Activated CD4-positive, alpha-beta memory T cell treated with anti-CD3 and anti-CD28 coated beads for 36 hours (primary cell): ENCODE measurements at places on chromosomes 11 and 22.

DNA sequence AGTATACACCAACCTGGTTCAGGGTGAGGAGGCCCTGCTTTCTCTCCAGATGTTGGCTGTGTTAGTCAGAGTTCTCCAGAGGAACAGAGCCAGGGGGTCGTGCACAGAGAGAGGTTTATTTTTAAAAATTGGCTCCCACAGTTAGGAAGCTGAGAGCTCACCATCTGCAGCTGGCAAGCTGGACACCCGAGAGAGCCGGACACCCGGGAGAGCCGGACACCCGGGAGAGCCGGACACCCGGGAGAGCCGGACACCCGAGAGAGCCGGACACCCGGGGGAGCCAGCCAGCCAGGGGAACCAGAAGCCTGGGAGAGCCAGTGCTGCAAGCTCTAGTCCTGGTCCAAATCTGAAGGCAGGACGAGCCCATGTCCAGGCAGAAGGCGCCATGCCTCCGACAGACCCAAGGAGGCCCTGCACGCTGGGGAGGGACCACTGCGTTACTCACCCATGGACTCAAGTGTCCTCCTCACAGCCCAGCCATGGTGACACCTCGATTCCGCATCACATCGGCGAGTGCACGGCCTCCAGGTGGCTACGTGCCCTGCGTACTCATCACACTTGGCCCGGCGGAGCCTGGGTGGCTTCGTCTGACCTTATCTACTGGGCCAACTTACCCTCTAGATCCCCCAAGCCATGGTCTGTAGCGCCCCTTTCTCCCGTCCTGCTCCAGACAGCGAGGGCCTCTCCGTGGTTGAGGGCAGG lies 99.0 kb downstream of the BRD1 start:
- no peak for DNase-seq

- DNase-seq: no peak
Observed at GRCh38 chr22:39745789-39746188, 147.8 kb downstream of the ENTHD1 start.

DNA sequence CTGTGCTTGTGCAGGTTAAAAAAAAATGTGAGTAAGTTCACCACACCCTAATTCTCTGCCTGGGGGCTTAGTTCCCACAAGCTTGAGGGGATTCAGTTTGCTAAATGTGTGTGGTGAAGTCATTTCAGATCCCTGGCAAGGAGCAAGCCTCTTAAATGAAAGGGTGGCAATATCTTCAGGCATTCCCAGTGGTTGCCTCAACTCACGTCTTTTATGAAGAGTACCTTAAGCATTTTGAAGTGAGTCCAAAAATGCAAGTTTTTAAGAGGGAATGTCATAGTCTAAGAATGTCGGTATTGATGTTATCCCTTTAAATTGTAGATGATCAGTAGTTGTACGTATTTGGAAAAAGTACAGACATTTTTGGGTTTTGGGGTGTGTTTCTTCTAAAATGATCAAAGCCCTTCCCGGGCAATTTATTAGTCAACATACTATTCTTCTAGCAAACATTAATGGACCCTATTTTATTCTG lies 4.9 kb downstream of the TCP11L1 start:
- DNase-seq: no peak

- DNase-seq: no peak
Observed at GRCh38 chr11:102325088-102325487, 7.8 kb downstream of the BIRC3 start.

DNA sequence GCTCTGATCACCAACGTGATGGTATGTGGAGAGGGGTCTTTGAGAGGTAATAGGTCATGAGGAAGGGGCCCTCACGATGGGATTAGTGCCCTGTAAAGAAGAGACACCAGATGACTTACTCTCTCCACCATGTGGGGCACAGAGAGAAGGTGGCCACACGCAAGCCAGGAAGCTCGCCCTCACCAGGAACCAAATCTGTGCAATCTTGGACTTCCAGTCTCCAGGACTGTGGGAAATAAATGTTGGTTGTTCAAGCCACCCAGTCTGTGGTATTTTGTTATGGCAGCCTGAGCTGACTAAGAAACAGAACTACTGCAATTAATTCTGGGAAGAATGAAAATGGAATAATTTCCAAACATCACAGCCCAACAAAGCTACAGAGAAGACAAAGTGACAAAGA lies 117.5 kb downstream of the SNX19 start:
- no peak for DNase-seq

- DNase-seq: peak; percentile 45
Observed at GRCh38 chr22:22935546-22936157, 48.0 kb downstream of the IGLL5 start.

- no peak for DNase-seq
Observed at GRCh38 chr11:130512662-130513061, 64.2 kb downstream of the ADAMTS15 start.

- no peak for DNase-seq
Observed at GRCh38 chr11:134783234-134783633, 371.2 kb upstream of the B3GAT1 start.

DNA sequence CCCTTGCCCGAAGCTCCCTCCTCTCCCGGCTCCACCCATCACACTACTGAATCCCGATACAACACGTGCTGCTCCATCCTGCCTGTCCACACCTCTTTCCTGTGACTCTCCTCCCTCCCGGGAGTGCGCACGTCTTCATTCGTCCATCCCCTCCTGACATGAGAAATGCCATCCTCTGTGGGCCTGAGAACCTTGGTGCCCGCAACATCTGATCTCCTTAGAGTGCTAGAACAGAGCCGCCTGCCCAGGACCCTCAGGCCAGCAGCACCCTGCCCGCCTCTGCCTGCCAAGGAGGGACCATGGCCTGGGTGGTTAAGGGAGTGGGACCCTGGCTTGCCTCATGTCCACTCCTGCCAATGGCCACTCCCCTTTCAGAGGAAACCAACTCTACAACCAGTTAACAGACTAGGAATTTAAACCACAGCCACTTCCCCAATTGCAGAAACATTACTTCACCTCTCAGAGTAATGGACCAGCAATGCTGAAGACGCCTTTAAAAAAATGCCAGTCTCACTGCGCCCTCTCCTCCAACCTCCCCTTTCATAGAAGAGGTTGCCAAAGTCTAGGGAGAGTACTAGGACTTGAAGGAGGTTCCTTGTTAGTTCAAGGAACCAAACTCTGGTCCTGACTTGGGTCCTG lies 466.3 kb downstream of the OPCML start:
- no peak for DNase-seq

GRCh38 chr22:28710107-28710506 lies 30.5 kb upstream of the TTC28 start:
- no peak for DNase-seq

GRCh38 chr22:43356881-43357280 lies 13.7 kb upstream of the SCUBE1 start:
- no peak for DNase-seq

GRCh38 chr22:36887162-36887561 lies 26.3 kb upstream of the CSF2RB start:
- DNase-seq: no peak

GRCh38 chr22:49705972-49706352 lies 121.7 kb downstream of the BRD1 start:
- DNase-seq: no peak

- no peak for DNase-seq
Observed at GRCh38 chr22:39216143-39216490, 28.7 kb downstream of the PDGFB start.

GRCh38 chr11:110044226-110044968 lies 48.8 kb upstream of the ZC3H12C start:
- DNase-seq: no peak

GRCh38 chr11:5171856-5172255 lies 17.3 kb upstream of the OR52A1 start:
- no peak for DNase-seq

GRCh38 chr11:37264783-37265182 lies 666.7 kb upstream of the RAG2 start:
- no peak for DNase-seq

DNA sequence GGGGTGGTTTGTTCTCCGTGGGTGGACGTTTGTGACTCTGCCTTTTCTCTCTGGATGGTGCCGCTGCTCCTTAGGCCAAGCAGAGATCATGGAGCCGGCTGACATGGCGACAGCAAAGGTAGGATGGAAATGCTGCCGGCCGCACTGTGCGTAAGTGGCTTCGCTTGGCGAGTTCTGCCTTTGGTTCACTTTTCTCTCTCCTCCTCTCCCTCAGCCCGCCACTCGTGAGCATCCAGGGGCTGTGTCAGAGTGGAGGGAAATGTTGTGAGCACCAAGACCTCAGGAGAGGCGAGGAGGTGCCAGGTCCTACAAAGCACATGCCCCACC lies 80.5 kb downstream of the GRAMD1B start:
- DNase-seq: no peak

GRCh38 chr11:114345575-114346222 lies 49.5 kb downstream of the NNMT start:
- DNase-seq: no peak

DNA sequence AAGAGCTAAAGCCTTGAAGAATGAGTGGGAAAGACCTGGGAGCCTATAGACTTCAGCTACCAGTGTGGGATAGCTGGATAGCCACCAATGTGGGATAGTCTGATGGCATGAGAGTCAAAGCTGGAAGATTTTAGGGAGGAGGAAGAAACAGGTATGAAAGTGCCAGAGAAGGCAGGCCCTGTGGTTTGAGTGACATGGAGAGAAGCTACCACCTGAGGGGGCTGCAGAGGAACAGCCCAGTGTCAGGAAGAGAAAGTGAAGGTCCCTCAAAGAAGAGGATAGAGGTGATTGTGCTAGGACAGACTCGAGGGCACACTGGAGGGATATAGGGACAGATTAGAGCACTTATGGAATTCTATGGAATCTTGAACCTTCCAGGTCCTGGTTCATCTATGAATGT lies 23.1 kb upstream of the PAX6 start:
- DNase-seq: no peak

DNA sequence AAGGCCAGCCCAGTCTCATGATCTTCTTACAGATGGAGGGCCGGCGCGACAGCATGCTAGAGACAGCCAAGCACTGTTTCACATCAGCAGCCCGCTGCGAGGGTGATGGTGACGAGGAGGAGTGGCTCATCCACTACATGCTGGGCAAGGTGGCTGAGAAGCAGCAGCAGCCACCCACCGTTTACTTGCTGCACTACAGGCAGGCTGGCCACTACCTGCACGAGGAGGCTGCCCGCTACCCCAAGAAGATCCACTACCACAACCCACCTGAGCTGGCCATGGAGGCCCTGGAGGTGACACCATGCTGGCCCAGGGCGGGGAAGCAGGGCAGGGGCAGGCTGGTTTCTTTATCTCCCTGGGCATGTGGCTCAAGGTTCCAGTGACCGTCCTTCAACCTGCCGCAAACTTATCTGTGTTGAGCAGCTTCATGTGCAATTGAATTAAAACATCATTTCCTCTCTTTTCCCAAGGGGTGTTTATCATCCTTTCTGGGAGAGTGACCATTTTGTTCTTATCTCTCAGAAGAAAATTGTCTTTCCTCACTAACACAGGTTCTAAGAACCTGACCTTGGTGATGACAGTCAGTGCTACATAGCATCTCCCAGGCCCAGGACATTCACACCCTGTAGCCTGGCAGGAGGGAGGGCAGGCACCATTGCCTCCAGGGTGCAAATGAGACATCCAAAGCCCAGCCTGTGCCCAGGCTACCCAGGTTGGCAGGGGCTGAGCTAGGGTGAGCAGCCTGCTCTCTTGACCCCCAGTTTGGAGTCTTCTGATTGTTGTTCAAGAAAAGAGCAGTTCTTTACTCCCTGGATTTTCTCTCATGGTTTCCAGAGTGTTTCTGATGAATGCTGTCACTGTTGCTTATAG lies 80.7 kb downstream of the CABIN1 start:
- DNase-seq: no peak

DNA sequence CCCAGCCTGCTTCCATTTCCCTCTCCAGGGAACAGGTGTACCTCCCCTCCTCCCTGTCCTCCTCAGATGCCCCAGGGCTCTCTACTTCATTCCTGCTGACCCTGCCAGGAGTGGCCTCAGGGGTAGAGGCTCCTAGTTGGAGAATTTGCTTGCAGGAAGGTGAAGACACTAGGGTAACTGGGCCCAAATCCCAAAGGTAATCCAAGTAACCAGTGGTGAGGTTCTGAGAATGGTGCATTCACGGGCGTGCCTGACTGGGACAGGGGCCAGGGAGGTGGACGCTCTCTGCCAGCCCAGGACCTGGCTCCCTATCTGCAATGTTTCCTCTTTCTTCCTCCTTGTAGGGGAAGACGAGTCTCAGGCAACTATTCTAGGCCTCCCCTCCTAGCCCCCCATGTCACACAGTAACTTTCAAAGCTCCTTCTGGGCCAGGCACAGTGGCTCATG lies 2.9 kb downstream of the SLC35C1 start:
- no peak for DNase-seq

- DNase-seq: no peak
Observed at GRCh38 chr11:74307434-74307833, 4.0 kb downstream of the P4HA3 start.

GRCh38 chr11:73155102-73155501 lies 13.0 kb upstream of the FCHSD2 start:
- no peak for DNase-seq

DNA sequence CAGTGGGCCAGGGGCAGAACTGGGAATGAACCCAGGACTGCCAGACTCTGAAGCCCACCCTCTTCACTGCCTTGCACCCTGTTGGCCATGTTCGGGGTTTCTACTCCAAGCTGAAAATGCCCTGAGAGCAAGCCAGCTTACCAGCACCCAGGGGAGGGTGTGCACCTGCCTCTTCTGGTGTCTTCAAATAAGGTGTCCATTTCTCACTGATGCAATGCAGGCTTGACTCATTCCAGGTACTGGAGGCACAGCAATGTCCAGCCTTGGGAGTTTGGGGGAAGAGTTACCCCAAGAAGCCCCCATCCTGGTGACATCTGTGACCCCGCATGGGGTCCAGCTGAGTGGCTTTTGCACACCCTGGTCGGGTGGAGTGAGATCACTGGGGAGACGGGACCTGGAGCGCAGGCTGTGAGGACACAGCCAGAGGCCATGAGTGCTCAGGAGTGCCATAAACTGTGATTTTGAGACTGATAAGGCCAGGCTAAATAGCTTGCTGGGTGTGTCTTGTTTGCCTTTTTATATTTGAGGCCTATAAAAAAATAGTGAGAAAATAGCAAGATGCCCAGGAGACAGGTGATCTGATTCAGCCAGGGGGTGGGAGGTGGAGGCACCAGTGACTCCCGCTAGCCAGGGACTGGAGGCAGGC lies 4.6 kb upstream of the CERK start:
- DNase-seq: no peak

DNA sequence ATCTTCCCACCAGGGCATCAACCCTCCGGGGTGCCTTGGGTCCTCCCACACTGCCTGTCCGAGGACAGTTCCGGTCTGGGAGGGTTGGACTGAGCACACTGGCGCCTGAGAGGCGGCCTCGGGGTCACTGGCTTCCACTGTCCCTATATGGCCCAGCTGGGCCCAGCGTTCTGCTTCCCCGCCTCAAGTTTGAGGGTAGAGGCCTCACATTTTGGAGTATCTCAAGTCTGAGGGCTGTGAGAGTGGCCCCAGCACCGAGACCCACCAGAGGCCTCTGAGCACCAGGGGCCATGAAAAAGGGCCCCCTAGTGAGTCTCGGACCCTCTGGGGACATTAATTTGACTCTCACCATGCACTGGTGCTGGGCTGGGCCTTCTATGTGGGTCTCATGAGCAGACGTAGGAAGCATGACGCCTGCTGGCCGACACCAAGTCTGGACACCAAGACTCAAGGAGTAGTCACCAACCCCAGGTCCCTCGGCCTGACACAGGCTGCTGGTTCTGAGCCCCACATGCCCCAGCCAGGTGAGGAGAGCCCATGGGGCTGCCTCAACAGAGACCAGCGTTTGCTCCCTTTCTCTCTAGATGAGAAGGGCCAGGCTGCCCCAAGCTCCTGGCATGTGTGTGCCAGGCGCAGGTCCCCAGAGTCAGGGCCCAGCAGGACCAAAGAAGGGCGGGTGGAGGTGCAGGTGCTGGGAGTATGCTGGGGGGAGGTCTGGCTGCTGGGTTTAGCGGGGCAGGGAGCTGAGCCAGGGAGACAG lies 27.5 kb downstream of the ARVCF start:
- no peak for DNase-seq

- no peak for DNase-seq
Observed at GRCh38 chr11:46643531-46643930, 26.2 kb downstream of the ATG13 start.
